ENCODE measurements at places on chromosomes 4 and X.

DNA sequence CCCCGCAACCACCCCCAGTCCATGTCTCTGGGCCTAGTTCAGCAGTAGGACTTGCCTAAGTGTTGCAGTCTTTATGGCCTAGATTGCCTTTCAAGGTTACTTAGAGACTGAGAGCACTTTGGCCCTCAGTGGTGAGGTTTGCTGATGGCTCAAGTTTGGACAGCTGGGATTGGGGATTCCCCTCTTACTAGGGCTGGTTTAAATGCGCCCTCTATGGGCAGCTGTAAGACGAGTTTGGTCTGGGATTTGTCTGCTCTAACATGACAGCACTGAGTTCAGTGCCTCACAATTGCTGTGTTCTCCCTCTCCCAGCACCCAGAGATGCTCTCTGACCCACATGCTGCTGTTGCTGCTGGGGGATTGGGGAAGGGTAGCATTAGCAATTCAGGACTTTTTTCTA, 23.1 kb downstream of the DACH2 start:
- peak; percentile 2 for DNase-seq

DNA sequence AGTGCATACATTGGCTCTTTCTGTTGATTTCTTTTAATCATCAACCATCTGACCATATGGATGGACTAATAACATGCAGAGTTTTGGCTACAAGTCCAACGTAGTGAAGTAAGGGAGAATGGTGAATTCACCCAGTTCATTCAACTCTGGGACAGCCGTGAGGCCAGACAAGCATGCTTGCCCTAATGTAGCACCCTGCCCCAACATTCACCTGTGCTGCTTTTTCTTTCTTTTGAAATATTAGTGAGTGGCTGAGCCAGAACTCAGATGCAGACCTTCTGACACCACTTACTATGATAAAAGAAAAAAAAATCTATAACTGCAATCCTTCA, 17.5 kb downstream of the ARSJ start:
- no peak for DNase-seq

DNA sequence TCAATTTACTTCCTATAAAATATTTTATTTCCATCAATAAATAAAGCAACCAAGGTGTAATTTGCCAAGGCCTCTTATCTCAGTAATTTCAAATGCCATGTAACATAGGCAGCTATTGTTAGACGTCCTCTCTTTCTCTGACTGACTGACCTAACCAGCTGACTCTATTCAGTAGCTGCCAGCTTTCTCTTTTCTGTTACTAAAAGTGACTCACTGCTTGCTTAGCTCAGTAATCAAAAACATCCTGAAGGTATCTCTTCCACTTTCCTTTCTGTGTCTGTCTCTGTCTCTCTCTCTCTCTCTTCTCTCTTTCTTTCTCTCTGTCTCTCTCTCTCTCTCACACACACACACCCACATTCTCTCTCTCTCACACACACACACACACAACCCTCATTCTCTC, 134.2 kb downstream of the SPOCK3 start:
- DNase-seq, result peak; percentile 73

GRCh38 chr4:57233386-57233785, 123.2 kb upstream of the IGFBP7 start:
- no peak for DNase-seq

DNA sequence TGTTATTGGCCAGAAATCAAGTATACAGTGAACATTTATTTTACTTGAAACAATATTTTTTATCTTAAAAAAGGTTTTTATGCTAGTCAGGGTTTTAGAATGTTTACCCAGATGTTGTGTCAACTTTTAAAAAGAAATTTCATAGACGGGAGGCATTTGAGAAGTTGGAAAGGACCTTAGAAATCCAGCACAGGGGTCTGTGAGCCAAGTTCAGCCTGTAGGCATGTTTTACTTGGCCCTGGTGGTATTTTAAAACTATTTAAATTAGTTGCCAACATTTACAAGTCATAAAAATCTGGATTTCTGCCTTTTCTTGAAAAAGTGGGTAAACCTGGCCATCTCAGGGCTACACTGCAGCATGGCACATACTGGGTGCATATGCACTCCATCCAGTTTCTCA, 25.5 kb upstream of the FHL1 start:
- DNase-seq, result no peak

GRCh38 chr4:14855719-14856061, 146.6 kb upstream of the CPEB2 start:
- DNase-seq, result no peak

DNA sequence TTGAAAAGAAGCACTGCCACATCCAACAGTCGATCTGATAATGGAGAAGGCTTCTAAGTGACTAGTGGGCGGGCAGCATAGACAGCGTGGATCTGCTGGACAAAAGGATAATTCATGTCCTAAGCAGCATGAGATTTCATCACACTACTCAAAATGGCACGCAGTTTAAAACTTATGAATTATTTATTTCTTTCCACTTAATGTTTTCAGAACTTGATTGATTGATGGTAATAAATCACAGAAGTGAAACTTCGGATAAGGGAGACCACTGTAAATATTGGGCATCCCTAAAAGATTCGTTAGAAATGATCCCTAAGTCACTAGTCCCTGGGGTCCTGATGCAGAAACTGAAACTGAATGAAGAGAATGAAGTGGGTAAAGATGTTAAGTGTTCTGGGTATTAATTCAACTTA, 93.0 kb upstream of the ANK2 start:
- DNase-seq, result no peak

GRCh38 chrX:5998901-5999300, 229.8 kb downstream of the NLGN4X start:
- DNase-seq, result no peak

DNA sequence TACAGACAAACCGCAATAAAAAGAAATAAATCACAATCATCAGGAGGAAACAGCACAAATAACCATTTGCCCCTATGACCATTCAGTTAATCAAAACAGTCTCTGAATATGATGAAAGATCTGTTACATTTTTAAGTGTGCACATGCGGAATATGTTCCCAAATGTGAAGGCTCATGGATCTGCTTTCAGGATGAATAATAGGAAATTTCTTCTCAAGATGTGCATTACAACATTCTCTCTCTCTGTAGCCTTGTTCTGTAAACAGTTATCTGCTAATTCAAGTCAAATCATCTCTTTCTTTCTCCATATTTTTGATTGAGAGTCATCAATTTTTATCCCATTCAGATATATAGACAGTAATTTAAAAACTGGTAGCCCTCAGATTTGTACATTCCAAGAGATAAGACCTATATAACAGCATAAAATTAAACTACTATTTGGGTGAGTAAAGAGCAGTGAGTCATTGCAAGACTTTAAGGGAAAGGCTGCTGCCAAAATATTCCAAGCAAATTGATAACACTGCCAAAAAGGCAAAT, 433.9 kb upstream of the ATOH1 start:
- DNase-seq, result peak; percentile 18

- no peak for DNase-seq
Measured at GRCh38 chrX:138128027-138128671, 562.2 kb downstream of the ZIC3 start.

DNA sequence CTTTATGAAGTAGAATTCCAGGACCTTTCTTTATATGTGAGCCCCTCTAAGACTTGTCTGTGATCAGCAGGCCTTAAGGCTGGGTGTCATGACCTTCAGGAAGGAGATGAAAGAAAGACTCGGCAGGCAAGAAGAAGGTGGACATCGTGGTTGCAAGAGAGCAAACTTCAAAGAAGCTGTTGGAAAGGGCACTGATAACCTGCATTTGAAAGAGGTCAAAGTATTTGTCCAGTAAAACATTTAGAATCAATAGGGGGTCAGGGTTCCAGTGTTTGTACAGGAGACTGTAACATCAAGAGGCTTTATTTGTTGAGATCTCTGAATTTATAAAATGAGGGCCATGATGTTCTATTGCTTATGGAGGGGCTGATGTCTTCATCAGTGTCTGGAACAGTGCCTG, 44.2 kb downstream of the COMMD8 start:
- DNase-seq, result no peak

DNA sequence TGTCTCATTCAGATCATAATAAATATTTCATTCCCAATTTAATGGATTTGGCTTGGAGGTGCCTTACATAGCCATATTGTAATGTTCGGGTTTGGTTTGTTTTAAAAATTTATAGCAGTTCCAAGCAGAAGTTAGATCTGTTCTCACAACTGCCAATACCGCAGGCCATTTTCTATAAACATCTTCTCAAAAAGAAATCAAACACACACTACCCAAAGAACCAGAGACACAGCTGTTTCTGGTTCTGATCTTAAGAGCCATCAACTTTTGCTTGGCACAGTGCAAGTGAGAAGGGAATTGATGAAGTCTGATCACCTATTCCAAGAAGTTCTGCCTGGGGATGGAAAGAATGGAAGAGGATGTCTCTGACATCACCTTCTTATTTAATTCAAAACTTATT, 22.9 kb downstream of the MID1IP1 start:
- DNase-seq, result no peak

GRCh38 chr4:34767407-34767806, 1476.9 kb downstream of the ARAP2 start:
- no peak for DNase-seq

- DNase-seq, result no peak
Measured at GRCh38 chr4:79237851-79238250, 88.0 kb downstream of the NAA11 start.

DNA sequence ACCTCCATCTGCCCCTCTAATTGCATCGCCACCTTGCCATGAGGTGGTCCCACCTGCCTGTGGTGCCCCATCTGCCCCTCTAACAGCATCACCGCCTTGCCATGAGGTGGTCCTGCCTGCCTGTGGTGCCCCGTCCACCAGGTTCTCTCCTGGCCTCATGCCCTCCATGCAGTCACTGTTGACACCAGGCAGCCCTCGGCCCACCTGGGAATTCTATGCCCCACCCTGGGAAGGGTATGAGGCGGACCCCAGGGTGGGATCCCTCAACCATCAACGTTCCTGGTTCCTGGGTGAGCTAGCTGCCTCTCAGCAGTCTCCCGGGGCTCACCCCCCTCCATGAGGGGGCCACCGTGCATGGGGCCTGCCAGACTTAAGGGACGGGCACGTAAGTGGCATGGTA, 38.9 kb downstream of the ACOX3 start:
- DNase-seq, result no peak

DNA sequence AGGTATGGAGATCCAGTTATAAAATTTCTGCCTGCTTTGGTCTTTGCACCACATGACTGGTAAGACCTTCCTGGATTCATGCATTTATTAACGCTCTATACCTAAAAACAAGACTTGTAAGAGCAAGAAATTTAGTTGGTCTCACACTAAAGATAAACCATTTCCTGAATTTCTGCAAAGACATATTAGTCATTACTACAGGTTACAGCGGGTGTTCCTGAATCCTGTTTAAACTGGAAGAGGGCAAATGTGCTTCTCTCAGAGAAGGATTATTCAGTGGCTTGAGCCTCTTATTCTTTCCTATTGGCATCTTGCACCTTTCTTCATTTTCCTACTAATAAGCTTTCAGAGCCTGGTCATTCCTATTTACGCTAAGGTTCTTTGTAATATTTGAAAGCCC, 397.6 kb upstream of the TENM3 start:
- no peak for DNase-seq

GRCh38 chr4:39823191-39823590, 125.3 kb downstream of the UBE2K start:
- DNase-seq, result no peak

DNA sequence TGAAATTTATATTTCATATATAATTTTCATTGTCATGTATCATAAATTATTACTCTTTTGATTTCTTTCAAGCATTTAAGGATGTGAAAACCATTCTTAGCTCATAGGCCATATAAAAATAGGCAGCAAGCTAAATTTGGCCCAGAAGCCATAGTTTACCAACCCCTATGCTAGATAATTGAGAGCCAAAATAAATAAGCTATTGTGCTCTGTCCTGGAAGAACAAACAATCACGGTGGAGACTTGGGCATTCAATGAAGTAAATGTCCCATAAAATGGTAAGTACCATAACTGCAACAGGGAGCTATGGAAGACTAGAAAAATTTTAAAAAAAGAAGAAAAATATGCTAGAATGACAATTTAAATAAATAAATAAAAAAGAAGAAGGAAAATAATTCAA, 60.9 kb upstream of the PACRGL start:
- DNase-seq, result no peak

GRCh38 chr4:40563401-40563800, 66.3 kb downstream of the RBM47 start:
- peak; percentile 38 for DNase-seq

DNA sequence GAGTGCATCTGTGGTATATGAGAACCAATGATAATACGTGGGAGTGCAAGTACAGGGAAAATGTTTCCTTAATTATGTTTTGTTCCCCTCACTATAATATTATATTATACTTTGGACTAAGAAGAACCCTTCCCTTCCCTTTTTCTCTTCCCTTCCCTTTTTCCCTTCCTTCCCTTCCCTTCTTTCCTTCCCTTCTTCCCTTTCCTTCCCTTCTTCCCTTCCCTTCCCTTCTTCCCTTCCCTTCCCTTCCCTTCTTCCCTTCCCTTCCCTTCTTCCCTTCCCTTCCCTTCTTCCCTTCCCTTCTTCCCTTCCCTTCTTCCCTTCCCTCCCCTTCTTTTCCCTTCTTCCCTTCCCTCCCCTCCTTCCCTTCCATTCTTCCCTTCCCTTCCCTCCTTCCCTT, 36.9 kb upstream of the VSIG4 start:
- no peak for DNase-seq

GRCh38 chrX:28347476-28347875, 239.8 kb upstream of the IL1RAPL1 start:
- no peak for DNase-seq

GRCh38 chr4:169314906-169315305, 44.1 kb upstream of the SH3RF1 start:
- peak; percentile 41 for DNase-seq

DNA sequence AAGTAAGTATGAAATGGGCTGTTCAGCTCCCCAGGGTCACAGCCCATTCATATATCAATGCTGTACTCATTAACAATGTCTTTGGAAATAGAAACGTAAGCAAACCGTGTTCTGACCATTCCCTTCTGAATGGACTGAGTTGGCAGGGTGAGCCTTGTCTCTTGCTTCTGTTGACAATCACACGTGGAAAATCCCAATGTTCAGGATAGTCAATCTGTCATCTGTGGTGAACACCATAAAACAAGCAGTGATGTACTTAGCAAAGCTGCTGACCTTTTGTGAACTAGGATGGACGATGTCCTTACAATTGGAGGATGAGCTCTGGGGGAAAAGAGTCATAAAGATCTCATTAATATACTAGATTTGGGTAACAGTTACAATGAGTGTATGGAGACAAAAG, 109.6 kb upstream of the PAQR3 start:
- no peak for DNase-seq

GRCh38 chr4:104589264-104589868, 94.7 kb upstream of the CXXC4 start:
- no peak for DNase-seq

DNA sequence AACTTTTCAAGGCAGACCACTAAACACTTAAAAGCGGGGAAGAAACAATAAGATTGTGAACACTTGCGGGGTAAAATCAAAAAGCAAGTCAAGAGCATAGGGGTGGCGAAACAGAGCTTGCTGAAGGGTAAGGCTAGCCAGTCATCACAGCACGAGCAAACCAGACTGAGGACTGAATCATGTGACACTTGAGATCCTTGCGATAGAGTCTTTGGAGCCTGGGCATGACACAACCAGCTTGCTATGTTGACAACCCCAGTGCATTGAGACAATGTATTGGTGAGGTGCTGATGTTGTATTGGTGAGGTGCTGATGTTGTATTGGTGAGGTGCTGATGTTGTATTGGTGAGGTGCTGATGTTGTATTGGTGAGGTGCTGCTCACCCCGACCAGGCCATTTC, 72.3 kb downstream of the SLIT2 start:
- DNase-seq, result no peak

- no peak for DNase-seq
Measured at GRCh38 chr4:53591372-53591892, at the start of gene LNX1. Gene LNX1 (minus strand): TSS chr4:53591486. CDS start chr4:53574002, 17,484 bp downstream.
